ENCODE measurements at places on chromosomes 12 and 14. TPM values are rescaled to one million over a fixed set of nuclear protein-coding genes. Genes with fewer than 3 reads are reported as not detected.

The PRR4 gene
- total RNA-seq: 0.38 TPM

The COQ5 gene
- total RNA-seq: 30.6 TPM

The TAS2R31 gene
- 2.6 TPM for total RNA-seq

The BIN2 gene
- total RNA-seq: not detected

The RFLNA gene
- 0.54 TPM for total RNA-seq

The SAMD15 gene
- 1.9 TPM for total RNA-seq

Data from kidney epithelial cell (primary cell).